Ovary (tissue), 10 donors: ENCODE measurements at places on chromosomes 1 and 21. TPM values are rescaled to one million over a fixed set of nuclear protein-coding genes. Genes with fewer than 3 reads are reported as not detected.

Gene ITLN2
- total RNA-seq = 1.8 TPM

Gene SLC35F3
- not detected for total RNA-seq

DNA sequence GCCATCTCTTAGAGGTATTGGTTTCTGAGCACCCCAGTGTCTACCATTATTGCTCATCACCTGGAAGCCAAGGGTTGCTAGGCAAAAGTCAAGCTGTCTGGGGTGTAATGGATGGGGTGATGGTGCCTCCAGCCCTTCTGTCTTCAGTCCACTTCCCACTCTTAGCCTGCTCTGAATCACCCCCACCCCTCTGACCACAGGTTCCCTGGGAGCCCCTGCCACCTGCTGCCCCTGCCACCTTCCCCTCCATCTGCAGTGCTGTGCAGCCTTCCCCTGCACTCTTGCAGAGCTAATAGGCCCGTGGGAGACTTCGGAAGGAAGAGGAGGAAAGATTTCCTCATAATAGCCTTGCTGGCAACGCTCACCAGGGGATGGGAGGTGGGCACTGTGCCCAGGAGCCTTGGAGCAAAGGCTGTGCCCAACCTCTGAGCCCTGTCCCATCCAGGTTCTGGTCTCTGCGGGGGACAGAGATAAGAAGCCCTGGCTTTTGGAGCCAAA, 35.5 kb downstream of the CAPN2 start:
- DNase-seq = peak; percentile 80

- no peak for DNase-seq
These were observed 41.3 kb downstream of the GNG4 start for GRCh38 chr1:235608278-235608677.

DNA sequence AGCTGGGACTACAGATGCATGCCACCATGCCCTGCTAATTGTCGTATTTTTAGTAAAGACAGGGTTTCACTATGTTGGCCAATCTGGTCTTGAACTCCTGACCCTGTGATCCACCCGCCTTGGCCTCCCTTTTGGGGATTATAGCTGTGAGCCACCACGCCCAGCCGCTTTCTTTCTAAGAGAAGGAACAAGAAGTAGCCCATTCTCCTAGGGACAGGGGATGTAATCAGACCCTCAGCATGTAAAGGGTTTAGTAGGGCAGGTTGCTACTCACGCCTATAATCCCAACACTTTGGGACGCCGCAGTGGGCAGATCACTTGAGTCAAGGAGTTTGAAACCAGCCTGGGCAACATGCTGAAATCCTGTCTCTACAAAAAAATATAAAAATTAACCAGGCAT, 189.7 kb downstream of the TOMM20 start:
- DNase-seq = no peak

- DNase-seq = no peak
These were observed 213.9 kb downstream of the SEC16B start for GRCh38 chr1:177755851-177756560.

DNA sequence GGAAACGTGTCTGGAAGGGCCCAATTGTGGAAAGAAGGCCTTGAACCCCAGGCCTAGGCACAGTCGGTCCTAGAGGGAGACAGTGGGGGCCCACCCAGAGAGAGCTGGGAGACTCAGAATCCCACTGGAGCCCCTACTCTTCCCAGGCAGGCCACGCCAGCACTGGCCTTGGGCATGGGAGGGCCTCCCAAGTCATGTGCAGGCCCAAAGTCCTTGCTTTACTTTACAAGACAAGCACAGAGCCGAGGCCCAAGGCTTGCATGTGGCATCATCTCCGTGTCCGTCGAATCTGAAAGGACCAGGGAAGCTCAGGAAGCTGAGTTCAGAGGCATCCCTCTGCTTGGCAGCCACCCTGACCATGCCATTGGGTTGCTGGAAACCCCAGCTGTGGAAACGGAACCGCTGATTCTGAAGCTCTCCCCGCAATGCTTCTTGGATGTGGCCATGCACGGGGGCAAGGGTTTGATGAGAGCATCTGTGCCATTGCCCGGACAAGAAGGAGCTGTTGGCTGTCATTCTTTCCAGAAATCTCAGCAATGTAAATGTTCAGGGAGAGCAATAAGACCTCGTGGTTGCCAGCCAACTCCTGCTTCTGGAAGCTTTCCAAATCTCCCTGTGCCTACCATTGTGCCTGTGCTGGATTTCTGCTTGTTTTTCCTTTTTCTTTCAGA, 32.8 kb downstream of the ABCG1 start:
- no peak for DNase-seq

GRCh38 chr1:22414244-22414751, 37.4 kb upstream of the ZBTB40 start:
- peak; percentile 44 for DNase-seq

Gene ZNF648
- total RNA-seq = 0.80 TPM

DNA sequence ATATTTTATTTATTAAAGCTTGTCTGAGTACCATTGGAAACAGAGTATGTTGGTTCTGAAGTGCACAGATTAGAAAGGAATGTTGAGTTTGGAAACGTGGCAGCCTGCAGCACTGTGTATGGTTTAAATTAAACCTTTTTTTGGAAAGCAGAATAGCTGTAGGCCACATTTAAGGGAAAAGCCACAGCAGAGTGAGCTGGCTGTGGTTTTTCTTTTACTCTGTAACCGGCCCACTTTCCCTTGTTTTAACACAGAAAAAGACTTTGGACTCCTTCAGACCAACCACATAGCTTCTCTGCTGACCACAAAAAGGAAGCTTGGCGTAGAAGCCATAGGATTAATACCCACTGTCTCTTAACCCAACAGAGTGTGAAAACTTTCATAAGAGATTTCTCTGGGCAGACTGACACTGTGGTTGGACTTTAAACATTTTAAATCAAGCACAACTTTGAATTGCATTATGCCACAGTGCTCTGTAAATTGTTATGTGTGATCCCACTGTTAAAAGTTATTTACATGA, 75.2 kb downstream of the NFIA start:
- DNase-seq = no peak

- DNase-seq = no peak
These were observed 20.7 kb upstream of the LGALS8 start for GRCh38 chr1:236502972-236503639.

DNA sequence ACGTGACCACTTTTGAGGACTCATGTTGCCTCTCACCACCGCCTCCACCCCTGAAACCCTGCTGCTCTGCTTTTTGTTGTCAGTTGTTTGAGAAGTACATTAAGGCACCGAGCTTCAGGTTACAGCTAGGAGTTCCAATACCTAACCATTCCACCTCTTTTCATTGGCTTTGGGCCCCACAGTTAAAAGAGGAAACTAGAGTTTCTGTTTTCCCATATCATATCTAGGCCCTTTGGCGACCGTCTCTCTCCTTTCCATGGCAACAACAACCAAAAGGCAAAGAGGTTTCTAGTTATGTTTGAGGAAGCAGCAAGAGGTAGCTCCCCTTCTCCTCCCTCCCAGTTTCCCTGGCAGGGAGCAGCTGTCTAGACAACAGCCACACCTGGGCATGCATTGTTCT, 5.9 kb downstream of the ANKRD35 start:
- no peak for DNase-seq

Gene EDN2
- total RNA-seq = 1.8 TPM

GRCh38 chr1:235997931-235998330, 67.0 kb downstream of the NID1 start:
- DNase-seq = no peak

- DNase-seq = no peak
These were observed 39.6 kb upstream of the PGBD5 start for GRCh38 chr1:230465691-230466090.

- no peak for DNase-seq
These were observed 114.0 kb downstream of the KCNN3 start for GRCh38 chr1:154755858-154756730.

DNA sequence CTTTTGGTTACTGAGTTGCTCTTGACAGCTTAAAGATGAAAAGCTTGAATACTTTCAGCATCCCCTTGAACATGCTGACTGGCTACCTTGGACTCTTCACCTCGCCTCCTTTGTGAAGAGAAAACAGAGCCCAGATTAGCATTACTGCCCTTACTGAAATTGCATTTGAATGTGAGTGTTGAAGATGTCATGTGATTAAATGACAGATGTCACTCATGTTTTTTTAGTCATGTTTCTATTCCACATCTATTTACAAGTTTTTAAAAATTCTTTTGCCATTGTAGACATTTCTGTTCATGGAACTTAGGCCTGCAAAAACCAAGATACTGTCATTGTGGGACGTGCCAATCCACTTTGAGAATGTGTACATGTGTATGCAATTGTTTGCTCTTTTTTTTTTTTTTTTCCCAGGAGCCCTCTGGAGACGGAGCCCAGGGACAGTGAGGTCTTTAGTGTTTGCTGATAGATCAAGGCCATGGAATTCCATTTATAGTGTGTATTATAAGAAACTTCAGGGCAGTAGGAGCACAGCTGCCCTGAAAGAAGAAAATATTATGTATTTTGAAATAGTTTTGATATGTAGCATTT, 25.7 kb upstream of the IVNS1ABP start:
- no peak for DNase-seq

- DNase-seq = peak; percentile 56
These were observed 2.0 kb downstream of the HES3 start for GRCh38 chr1:6245869-6246496.

DNA sequence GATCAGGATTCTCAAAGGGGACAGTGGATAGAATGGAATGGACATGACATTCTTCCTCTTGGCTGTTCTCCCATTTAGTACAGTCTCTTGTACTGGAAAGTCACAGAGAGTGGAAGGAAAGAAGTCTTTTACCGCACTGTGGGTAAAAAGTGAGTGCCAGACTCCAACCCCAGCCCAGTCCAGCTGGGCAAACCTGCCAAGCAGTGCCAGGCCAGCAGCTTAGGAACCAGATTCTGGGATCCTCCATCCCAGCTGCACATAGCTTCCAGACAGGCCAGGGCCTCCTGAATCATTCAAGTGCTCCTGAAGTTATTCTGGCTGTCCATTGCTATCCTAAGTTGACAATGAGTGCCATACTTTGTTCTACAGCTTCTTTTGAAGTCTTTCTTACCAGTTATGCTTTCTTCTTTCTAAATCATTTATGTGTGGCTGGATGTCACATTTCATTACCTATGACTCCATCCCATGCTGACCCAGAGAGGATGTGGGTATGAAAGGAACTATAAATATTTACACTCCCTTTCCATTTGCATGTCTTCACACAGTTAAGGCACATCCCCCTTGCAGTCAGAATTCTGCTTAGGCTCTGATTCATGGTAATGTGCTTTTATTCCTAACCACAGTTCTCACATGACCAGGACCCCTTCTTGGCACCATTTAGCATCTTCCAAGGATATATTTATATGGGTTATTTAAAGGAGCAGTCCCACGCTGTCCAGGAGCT, 88.9 kb downstream of the AK5 start:
- DNase-seq = no peak

Gene LCE1D
- not detected for total RNA-seq

Gene ARHGAP30
- 2.4 TPM for total RNA-seq

Gene AKNAD1
- total RNA-seq = not detected

GRCh38 chr1:115729756-115730155, 38.8 kb downstream of the CASQ2 start:
- DNase-seq = no peak

DNA sequence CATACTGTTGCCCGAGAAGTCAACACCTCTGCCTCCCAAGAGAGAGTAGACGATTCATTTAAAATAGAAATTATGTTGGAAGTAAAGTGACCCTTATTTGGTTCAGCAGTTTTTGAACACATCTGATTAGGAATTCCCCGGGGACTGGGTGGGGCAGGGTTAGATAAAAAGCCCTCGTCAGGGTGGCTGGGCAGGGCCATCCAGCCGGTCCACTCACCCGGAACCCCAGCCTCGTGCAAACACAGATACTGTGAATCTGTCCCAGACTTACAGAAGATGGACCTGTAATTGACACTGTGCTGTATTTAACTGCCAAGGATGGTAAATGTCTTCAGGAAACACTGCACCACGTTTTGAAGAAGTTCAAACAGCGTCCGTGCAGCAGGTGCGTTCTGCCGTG, 63.7 kb downstream of the PRDM16 start:
- no peak for DNase-seq

Gene LCK
- total RNA-seq = 0.87 TPM

GRCh38 chr1:52348704-52349300, 17.2 kb downstream of the CC2D1B start:
- no peak for DNase-seq

GRCh38 chr1:228337711-228338520, 68.7 kb downstream of the TRIM11 start:
- peak; percentile 5 for DNase-seq

Gene TFF2
- total RNA-seq = not detected

DNA sequence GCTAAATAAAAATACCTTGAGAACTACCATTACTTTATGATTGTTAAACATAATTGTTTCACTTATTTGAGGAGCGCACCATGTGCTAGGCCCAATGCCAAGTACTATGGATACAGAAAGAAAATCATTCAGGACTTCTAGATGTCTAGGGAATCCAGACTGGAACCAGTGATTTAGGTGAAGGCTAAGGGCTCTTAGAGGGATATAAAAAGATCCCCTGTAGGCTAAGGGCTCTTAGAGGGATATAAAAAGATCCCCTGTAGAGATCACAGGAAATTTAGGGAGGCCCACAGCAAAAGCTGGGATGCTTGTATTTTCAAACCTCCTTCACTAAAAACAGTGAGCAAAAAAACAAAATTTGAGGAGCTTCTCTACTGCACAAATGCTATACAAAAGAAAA, 6.7 kb downstream of the TOR1AIP2 start:
- DNase-seq = no peak

Gene ASCL5
- not detected for total RNA-seq

Gene CHRNB2
- total RNA-seq = 0.25 TPM

- DNase-seq = no peak
These were observed 69.8 kb downstream of the SLC35A3 start for GRCh38 chr1:100039591-100039990.

- DNase-seq = peak; percentile 14
These were observed 694 bp downstream of the MEAF6 start for GRCh38 chr1:37513795-37514349.

Gene PRAMEF18
- total RNA-seq = not detected

- peak; percentile 75 for DNase-seq
These were observed 1.3 kb downstream of the AHDC1 start for GRCh38 chr1:27602462-27603308.

DNA sequence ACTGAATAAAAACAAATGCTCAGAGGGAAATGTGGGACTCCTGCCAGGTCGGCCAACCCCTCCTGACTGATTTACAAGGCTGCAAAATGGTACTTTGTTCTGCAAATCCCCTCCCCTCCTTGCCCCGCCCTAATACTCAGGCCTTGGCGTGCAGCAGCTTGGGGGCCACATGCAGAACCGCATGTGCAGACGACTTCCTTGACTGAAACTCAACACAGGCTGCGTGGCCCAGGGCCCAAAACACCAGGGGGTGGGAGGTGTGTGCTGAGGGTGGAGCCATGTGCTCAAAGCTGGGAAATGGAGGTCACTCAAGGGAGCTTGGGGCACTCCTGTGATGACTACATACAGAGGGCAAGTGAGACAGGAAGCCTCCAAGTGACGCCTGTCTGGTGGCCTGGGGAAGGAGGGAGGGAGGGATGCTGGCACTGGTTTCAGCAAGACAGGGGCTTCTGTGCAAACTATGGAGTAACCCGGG, 87.2 kb downstream of the MRPL37 start:
- peak; percentile 74 for DNase-seq

Gene VANGL2
- total RNA-seq = 10.0 TPM

Gene KCNA2
- 0.35 TPM for total RNA-seq
